ENCODE measurements at places on chromosomes 5 and 9. TPM values are rescaled to one million over a fixed set of nuclear protein-coding genes. Genes with fewer than 3 reads are reported as not detected.
A peak's percentile ranks its signal among the peaks of the same experiment; 100 is the strongest.

Gene CATSPER3
- total RNA-seq = not detected

DNA sequence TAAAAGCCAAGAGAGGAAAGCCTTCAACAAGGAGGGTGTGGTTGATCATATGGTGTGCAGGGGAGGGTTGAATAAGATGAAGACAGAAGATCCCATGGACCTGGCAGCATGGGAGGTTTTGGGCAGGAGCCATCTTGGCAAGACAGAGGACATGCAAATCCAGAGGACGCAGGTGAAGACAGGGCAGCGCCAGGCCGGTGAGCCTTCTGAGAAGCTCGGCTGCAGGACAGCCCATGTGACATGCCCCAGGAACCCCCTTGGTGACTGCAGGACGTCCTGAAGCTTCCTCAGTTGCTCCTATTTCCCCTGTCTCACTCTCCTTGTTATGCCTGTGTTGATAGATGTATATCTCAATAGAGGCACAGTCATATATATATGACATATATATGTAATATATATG lies 159.4 kb downstream of the GADD45G start:
- H3K27ac ChIP-seq = no peak overlapping the region
- no peaks in the 10 kb centered on the region for H3K4me1 ChIP-seq
- H3K4me3 ChIP-seq = no peak overlapping the region
- H3K27me3 ChIP-seq = no peaks in the 10 kb centered on the region
- DNase-seq = no peak
- H3K36me3 ChIP-seq = no peaks in the 10 kb centered on the region

DNA sequence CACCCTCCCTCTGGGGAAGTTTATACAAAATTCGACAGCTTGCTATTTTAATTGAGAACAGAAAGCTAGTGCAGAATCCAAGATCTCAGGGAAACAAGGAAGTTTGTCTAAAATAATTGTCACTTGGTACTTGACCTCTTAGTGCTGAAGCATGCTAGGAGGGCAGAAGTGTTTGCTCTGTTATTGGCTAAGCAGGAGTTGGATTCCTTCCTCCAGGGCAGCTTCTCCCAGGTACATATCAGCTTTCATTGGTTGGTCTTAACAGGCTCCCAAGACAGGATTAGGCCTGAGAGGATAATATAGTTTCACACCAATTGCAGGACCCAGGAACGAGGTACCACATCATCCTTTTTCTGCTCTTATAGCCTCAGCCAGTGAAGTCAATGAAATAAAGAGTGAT lies 432.8 kb downstream of the IRX1 start:
- H3K27ac ChIP-seq = no peak overlapping the region
- DNase-seq = no peak

DNA sequence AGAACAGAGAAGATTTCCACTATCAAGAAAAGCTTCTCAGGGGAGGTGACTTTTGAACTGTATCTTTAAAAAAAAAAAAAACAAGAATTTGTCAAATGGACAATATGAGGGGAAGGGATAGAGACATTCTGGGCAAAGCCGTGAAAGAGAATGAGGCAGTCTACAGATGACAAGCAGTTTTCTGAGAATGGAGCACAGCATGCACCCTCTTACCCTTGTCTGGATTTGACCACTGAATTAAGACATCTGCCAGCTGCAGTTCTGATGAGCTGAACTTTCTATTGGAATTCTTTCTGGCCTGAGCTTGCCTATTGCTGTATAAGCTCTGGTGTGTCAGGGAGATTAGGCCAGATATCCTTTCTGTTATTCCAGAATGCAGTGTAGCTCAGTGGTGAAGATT lies 10.3 kb upstream of the RANBP3L start:
- no peaks in the 10 kb centered on the region for H3K4me1 ChIP-seq
- no peaks in the 10 kb centered on the region for H3K36me3 ChIP-seq
- no peak for DNase-seq
- no peak overlapping the region for H3K27ac ChIP-seq
- no peak overlapping the region for H3K4me3 ChIP-seq

DNA sequence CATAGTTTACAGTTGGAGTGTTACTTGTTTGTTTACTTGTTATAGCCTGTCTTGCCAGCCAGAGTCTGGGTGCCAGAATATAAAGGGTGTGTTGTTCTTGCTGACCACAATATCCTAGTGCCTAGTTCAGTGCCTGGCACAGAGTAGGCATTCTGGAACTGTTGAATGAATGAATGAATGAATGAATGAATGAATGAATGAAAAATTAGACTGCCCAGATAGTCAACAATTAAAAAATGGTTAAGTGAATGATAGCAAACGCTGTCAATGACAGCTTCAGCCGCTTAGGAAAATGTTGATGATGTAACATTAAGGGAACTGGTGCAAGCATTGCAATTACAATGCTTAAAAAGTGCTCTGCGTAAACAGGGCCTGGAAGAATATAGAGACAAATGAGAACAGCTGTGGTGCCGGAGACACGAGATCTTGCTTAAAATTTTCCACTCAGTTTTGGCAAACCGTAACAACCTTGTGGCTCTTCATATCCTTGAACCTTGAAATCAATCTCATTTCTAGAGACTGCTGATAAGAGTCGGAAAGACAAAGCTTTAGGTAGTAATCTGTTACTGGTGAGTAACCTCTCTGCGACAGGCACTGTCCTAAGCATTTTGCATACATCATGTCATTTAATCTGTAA lies 4.7 kb upstream of the TTLL11 start:
- no peak overlapping the region for H3K4me3 ChIP-seq
- no peak overlapping the region for H3K27ac ChIP-seq
- H3K4me1 ChIP-seq = peaks cover 9% of the 10 kb centered on the region
- no peaks in the 10 kb centered on the region for H3K36me3 ChIP-seq
- no peaks in the 10 kb centered on the region for H3K27me3 ChIP-seq
- no peak for DNase-seq

DNA sequence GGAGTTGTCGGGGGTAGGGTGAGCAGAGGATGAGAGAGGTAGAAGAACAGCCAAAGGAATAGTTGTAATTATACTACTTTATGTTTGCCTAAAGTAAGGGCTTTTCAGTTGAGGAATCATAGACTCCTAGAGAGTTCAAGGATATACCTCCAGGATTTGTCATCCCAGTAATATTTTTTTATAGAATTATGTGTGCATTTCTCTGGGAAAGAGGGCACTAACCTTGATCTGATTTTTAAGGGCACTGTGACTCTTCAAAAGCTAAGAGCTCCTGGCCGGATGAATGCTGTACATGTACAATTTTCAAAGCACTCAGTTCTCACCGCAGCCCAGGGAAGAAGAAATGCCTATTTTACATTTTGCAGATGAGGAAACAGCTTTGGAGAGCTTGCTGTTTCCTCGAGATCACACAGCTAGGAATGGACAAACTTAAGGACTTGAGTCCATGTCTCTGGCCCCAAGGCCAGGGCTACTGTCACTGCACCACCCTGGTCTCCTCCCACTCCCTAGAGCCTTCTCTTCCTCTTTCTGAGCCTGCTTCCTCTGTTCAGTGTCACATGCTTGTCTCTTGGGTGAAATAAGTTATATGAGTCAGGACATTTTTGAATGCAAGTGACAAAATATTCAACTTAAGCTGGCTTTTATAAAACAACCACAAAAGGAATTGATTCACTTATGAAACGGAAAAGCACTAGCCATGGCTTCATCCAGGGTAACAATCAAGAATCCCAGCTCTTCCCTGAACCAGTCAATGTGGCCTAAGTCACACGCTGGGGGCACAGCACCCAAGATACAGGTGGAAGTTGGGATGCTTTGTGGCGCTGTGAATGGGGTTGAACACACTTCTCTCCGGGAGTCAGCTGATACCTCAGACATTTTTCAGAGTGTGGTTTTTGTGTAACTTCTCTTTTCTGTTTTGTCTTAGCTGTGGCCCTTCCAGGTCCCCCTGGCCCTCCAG lies 45.7 kb upstream of the TGFBR1 start:
- H3K27ac ChIP-seq = peak overlapping the region; percentile 68
- no peak for DNase-seq
- H3K27me3 ChIP-seq = no peaks in the 10 kb centered on the region
- peaks cover 20% of the 10 kb centered on the region for H3K4me1 ChIP-seq
- H3K4me3 ChIP-seq = no peak overlapping the region
- H3K36me3 ChIP-seq = no peaks in the 10 kb centered on the region

DNA sequence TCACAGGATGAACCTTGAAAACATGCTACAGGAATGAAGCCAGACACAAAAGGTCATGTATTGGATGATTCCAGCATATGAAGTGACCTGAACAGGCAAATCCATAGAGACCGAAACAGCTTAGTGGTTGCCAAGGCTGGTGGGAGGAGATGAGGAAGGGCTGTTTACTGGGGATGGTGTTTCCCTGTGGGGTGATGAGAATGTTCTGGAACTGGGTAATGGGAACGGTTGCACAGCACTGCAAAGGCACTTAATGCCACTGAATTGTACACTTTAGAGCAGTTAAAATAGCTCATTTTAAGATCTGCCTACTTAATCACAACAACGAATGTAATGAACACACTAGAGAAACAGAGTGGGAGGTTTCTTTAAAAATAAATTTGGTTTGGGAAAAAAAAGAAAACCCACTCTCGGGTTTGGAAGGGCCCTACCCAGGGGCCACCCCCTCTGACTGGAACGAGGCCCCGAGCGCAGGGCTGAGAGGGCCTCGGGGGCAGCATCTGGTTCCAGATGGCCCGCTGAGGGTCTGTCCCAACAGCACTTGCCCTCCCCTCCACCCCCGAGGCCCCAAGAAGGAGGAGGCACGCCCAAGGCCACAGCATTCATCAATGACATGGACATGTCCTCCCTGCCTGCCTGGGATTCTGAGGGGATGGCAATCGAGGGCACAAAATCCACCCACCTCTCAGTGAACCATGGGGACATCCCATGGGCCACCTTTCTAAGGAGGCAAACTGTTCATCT lies 31.7 kb downstream of the SARDH start:
- H3K4me3 ChIP-seq = no peak overlapping the region
- no peaks in the 10 kb centered on the region for H3K36me3 ChIP-seq
- H3K27me3 ChIP-seq = no peaks in the 10 kb centered on the region

Measured in upper lobe of left lung (tissue), 6 donors.